Suppressor macrophage treated with lipopolysaccharide for 1 hour (primary cell): ENCODE measurements at places on chromosomes 2 and 18.

- no peak for DNase-seq
These were observed 92.9 kb downstream of the DTNA start for GRCh38 chr18:34802959-34803358.

- DNase-seq, result no peak
These were observed 23.5 kb upstream of the KLF11 start for GRCh38 chr2:10019602-10020400.

DNA sequence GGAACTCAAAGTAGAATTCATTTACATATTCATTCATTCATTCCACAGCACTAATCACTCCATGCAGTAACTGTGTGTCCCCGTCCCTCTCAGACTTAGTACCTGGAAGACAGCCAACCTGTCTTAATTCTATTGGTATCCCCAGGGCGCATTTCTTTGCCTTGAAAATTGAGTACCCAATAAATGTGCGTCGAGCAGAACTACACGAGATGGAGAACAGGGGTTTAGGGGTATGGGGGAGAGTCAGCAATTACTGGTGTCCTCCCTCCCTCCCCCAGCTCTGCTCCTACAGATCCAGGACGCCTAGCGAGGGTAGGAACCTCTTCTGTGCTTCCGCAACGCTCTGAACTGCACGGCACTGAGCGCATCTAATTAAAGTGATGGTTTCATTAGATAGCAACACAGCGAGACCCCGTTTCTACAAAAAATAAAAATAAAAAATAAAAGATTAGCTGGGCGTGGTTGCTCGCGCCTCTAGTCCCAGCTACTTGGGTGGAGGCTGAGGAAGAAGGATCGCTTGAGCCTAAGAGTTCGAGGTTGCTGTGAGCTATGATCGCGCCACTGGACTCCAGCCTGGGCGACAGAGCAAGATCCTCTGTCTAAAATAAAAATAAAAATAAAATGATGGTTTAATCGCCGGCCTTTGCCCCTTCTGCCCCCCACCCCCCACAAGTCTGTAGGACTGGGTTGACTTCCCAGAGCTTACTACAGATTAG, 614 bp upstream of the FKBP1B start:
- DNase-seq, result no peak

DNA sequence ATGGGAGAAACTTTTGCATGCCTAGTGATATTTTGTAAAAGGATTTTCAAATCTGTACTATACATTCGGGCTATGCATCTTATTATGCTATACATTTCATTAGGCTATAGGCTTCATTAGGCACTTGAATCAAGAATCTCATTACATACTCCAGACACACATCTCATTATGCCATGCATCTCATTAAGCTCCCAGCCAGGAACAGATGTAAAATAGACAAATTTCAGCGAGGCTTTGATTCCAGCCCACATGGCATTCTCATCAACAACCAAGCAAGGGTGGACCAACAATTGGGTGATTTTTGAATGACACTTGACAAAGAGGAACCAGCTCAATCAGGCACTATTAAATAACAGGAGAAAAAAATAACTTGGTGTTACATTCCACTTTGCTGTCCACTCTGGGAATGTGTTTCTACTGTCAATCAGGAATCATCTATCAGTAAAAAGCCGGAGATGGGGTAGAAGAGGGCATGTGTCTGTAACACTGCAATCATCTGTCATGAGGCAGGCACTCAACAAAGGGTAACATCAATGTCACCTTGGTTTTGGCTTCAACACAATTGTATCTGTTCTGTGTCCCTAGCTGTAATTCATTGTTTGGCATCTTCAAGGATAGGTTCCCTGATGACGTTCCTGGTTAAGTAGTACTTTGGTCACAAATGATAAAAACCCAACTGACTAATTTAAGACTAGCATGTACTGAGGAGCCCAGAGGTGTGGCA, 498.6 kb downstream of the EPHA4 start:
- no peak for DNase-seq

GRCh38 chr2:48070415-48070814, 164.1 kb upstream of the FBXO11 start:
- DNase-seq, result peak; percentile 5

DNA sequence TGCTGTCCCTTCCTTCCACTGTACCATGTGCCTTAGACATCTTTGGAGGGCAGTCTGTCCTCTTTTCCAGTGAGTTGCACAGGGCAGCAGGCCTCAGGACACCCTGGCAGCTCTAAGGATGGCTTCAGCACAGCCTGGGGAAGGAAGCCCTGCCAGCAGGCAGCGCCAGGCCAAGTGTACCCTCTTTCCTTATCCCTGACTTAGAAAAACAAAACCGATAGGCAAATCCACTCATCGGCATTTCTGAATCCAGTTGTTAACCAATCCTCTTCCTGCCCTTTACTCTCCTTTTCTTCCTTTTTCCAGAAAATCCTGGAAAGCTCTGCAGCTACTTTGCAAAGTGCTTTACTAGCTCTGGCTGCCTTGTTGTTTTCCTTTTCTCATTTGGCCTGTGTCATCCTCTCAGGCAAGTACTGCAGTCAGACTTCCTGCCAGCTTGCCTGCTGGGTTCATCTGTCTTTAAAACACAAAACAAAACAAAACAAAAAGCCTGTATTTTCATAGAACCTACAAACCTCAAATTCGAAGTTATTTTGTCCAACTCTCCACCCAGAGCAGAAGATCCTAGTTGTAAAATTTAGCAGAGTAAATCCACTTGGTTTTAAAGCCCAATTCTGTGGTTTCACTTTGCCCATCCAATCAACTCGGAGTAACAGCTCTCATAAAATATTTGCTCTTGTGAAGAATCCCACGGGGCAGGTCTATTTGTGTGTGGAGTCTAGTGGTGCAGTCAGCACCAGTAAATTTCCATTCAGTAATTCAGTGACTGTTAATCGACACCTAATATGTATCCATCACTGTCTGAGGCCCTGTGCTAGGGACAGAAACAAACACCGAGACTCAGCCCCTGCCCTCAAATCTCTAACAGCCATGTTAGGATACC, 45.2 kb downstream of the PCBP1 start:
- peak; percentile 33 for DNase-seq

DNA sequence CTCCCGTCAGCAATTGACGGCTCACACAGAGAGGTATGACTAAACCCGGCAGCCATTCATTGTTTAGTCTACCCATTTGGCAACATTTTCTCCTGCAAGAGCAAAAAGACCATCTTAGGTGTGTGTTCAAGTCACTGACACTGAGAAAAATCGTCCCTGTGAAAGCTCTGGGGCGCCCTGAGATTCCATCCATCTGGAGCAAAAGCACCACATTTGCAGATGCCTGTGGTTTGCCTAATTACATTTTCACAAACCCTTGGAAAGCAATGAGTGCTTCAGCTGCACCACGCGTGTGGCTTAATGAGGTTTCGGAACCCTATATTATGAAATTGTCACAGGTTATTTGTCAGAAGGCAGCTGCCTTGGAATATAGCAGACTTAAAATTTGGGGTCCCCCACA, 110.7 kb upstream of the PTPRM start:
- DNase-seq, result no peak

GRCh38 chr2:37740164-37740739, 68.8 kb upstream of the CDC42EP3 start:
- DNase-seq, result no peak

- DNase-seq, result no peak
These were observed 268.0 kb downstream of the NR4A2 start for GRCh38 chr2:156064540-156064939.

GRCh38 chr2:119158563-119159347, at the start of gene C1QL2:
Gene C1QL2, minus strand, starts transcription at chr2:119158751. Its CDS starts 482 bp downstream, at chr2:119158269.
- peak; percentile 79 for DNase-seq

- peak; percentile 78 for DNase-seq
These were observed 7.0 kb downstream of the TNS1 start for GRCh38 chr2:217995731-217996231.

- DNase-seq, result no peak
These were observed 31.7 kb upstream of the DNMT3A start for GRCh38 chr2:25373269-25373981.

DNA sequence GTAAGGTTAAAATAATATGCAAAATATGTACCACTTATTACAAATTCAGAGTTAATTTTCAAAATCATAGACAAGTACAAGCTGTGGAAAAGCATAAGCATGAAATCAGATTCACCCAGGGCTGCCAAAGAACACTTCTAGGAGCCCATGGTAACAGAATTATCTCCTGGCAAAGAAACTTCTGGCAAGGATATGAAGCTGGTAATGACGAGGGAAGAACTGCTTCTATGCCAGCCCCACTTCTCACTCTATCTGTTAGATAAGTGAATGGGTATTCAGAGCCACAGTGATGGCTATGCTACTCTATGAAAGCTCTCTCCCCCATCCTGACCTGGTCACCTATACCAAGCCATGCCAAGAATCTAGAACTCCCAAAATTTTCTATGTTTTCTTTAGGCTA, 36.9 kb upstream of the PDE1A start:
- no peak for DNase-seq

- DNase-seq, result peak; percentile 30
These were observed 74.3 kb downstream of the NPAS2 start for GRCh38 chr2:100894105-100894795.

- DNase-seq, result peak; percentile 81
These were observed 10.8 kb upstream of the ERMN start for GRCh38 chr2:157336137-157337010.

GRCh38 chr2:224843141-224843540, 127.0 kb upstream of the CCDC195 start:
- DNase-seq, result no peak

DNA sequence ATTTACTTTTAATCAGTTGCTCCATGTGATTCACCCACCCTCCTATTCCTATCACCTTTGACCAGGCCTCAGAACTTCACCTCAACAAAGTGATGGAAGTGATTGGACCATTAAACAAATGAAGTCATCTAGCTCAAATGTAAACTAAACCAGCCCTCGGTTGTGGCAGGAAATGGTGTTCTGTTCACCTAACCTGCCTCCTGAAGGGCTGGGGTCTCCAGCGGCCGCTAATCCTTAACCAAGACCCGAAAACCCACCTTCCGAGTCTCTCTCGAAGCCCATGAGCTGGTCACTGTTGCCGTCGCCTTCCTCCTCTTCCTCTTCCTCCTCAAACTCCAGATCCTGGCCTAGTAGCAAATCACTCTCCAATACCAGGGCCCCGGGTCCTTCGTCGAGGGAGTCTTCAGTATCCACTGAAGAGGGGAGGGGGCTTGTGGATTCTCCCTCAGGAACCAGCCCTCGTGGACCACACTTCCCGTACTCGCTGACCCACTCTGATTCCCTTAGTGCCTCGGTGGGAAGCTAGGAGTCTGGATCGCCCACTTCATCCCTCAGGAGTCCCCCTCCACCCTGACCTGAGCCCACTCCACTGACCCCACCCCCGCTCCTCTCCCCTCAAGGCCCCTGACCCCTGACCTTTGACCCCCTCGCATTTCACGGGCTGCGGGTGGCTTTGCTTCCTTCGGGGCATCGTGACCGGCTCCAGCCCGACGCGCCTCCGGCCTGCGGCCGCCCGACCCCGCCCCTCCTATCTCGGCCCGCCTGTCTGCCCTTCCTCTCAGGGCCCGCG, 503 bp downstream of the ZNF513 start:
- no peak for DNase-seq

- DNase-seq, result no peak
These were observed 112.4 kb downstream of the DCC start for GRCh38 chr18:52452427-52452826.

DNA sequence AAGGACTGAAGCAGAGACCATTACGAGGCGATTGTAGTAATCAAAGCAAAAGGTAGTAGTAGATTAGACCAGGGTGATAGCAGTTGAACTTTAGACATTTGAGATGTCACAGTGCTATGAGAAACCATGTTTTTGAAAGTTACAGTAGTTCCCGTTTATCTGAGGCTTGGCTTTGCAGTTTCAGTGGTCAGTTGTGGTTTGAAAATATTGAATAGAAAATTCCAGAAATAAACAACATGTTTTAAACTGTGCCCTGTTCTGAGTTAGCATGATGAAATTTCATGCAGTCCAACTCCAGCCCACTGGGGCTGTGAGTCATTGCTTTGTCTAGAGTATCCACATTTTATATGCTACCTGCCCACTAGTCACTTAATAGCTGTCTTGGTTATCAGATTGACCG, 47.5 kb downstream of the ZNF638 start:
- no peak for DNase-seq

GRCh38 chr2:117851969-117852368, 37.5 kb downstream of the DDX18 start:
- DNase-seq, result no peak

DNA sequence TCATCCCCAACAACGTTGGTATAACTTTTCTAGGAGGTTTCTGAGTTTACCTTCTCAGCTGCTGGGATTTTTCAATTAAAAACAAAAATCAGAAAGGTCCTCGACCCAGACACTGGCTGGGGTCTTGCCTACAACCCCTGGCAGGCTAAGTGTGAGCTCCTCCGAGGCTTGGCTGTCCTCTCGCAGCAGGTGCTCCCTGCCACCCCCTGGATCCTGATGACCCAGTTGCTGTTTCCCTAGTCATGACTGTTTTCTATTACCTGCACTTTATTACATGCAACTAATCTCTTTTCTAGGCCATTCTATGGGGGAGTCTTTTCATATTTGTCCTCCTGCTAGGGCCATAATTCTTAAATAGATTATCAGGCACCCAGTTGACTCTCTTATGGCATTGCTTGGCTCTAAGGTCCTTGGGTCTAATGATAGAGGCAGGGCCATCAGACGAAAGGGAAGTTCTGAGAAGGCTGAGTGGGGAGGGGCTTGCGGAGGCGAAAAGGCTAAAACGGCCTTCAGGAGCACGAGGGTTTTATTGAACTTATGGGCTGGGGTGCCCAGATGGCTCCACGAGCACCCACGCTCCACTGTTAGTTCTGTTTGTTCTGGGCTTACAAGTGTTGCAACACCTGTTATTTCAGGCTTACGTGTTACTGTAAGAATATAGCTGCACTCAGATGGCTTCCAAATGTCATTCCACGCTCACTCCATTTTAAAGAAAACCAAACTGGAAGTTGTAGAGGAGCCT, 166.0 kb downstream of the NCK2 start:
- DNase-seq, result no peak

DNA sequence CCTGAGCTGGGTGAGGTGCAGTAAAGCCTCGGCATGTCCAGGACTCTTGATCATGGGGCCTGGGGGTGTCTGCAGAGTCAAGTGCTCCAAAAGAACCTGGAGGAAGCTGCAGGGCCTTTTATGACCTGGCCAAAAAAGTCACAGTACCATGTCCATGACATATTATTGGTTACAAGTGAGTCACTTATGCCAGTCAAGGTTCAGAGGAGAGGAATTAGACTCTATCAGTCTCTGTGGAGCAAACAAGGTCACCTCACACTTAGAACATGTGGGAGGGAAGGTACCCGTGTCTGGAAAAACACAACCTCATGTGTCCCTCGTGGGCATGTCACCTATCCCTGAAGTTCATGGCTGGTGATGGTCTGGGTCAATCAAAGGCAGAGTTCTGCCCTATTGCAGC, 465.7 kb downstream of the FBXO15 start:
- no peak for DNase-seq

GRCh38 chr18:75625966-75626365, 198.5 kb upstream of the SMIM21 start:
- DNase-seq, result no peak
